ENCODE measurements at places on chromosomes 3 and 15. TPM values are rescaled to one million over a fixed set of nuclear protein-coding genes. Genes with fewer than 3 reads are reported as not detected.

The VEPH1 gene
- 31.8 TPM for total RNA-seq

- H3K27me3 ChIP-seq = no peaks in the 10 kb centered on the region
- DNase-seq = no peak
- no peak overlapping the region for H3K27ac ChIP-seq
- no peak overlapping the region for H3K4me3 ChIP-seq
These were observed 66.4 kb downstream of the DCUN1D1 start for GRCh38 chr3:182913889-182914288.

DNA sequence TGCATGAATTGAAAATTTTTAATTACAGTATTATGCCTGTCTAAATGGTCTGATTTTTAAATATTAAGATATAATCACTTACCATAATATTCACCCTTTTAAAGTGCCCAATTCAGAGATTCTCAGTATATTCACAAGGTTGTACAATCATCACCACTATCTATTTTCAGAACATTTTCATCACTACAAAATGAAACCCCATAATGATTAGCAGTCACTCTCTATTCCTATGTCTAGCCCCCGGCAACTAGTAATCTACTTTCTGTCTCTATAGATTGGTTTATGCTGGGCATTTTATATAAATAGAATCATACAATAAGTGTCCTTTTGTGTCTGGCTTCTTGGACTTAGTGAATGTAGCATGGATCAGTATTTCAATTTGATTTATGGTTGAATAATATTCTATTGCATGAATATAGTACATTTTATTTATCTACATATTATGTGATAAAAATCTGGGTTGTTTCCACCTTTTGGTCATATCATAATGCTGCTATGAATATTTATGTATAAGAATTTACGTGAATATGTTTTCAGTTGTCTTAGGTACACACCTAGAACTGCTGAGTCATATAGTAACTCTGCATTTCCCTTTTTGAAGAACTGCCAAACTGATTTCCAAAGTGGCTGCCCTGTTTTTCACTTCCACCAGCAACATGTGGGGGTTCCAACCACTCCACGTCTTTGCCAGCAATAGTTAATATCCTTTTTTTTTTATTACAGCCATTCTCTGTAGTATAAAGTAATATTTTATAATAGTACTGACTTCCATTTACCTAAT, 485.7 kb upstream of the ZNF385D start:
- DNase-seq = no peak
- no peaks in the 10 kb centered on the region for H3K27me3 ChIP-seq
- H3K36me3 ChIP-seq = no peaks in the 10 kb centered on the region
- H3K27ac ChIP-seq = no peak overlapping the region
- no peak overlapping the region for H3K4me3 ChIP-seq

- no peaks in the 10 kb centered on the region for H3K27me3 ChIP-seq
- no peak overlapping the region for H3K27ac ChIP-seq
- H3K4me3 ChIP-seq = no peak overlapping the region
- no peaks in the 10 kb centered on the region for H3K4me1 ChIP-seq
- no peaks in the 10 kb centered on the region for H3K36me3 ChIP-seq
These were observed 6.9 kb downstream of the PRSS50 start for GRCh38 chr3:46710671-46711295.

DNA sequence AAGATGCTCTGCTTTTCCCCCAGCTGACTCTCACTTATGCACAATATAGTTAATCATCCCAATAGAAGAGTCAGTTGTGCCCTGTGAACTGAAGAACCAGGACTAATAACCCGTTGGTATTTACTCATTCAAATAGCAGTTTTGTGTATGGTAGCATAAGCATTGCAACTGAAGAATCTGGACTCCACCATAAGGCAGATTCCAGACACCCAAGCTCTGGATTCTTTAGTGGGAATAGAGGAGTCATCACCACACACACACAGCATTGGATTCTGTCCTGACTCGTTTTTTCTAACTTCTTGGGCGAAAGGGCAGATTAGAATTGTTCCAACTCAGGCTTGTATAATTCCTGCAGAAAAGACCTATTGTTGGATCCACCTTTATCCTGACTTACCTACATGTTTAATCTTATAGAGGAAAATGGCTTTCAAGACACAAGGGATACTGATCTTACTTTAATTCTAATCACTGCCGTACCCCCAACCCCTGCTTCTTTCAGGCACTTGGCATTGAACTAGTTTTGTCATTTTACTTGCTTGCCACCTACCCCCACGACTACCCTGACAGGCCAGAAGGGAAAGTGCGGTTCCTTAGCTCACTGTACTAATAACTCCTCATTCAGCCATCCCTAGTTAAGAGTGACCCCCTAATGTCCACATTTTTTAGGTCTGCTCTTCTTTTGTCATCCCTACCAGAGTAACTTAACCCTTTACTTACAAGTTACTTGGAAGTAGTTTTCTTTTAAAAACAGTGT, 42.3 kb downstream of the NKIRAS1 start:
- no peak for DNase-seq
- no peaks in the 10 kb centered on the region for H3K27me3 ChIP-seq
- H3K36me3 ChIP-seq = no peaks in the 10 kb centered on the region
- H3K4me1 ChIP-seq = peaks cover 7% of the 10 kb centered on the region
- no peak overlapping the region for H3K4me3 ChIP-seq
- H3K27ac ChIP-seq = no peak overlapping the region

DNA sequence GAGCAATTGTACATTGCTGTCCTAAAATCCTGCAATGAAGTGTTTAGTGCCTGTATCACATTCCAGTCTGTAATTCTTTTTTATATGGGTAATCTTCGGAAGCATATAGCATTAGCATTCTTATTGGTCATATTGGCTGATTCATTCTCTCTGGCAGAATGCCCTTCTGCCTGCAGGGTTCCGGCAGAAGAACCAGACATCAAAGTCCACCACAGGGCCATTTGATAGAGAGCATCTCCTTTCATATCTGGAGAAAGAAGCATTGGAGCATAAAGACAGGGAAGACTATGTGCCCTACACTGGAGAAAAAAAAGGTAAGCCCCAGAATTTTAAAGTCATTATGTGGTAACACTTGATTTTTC, 39.6 kb downstream of the TMOD3 start:
- no peak for DNase-seq
- H3K36me3 ChIP-seq = peaks cover 4% of the 10 kb centered on the region
- H3K27ac ChIP-seq = no peak overlapping the region
- peaks cover 25% of the 10 kb centered on the region for H3K4me1 ChIP-seq
- no peaks in the 10 kb centered on the region for H3K27me3 ChIP-seq

All from GM23338 (cell line).